ENCODE measurements at places on chromosomes 3 and 15.

DNA sequence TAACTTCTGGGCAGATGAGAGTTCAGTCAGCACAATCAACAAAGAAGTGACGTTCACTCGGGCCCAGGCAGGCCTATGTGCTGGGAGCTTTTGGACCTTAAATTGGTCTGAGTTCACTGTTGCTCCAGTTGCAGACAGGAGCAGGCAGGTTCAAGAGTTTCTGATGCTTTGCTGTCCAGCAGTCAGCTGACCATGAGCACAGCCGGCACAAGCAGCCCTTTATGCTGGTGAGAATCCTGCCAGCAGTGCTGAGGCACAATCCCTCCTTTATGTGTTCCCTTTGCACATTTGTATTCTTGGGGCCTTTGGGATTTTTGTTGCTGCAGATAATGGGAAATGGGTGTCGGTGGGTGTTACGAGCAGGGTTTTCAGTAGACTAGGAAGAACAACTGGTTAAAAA, 81.2 kb upstream of the GOLGA8J start:
- no peak for DNase-seq

DNA sequence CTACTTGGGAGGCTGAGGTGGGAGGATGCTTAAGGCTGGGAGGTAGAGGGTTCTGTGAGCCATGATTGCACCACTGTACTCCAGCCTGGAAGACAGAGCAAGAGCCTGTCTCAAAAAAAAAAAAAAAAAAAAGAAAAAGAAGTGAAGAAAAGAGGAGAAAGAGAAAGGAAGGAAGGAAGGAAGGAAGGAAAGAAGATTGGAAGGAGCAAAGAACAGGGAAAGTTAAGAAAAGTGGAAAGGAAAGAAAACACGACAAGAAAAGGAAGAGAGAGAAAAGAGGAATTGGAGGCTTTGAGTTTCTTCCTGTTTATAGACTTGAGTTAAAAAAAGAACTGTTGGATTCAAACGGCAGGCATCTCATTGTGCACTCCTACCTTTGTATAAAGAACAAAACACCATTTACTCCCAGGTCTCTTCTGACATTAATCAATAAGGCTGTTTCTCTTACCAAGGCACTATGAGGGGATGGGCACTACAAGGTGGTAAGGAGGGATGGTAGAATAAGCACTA, 73.5 kb downstream of the EDEM1 start:
- no peak for DNase-seq

DNA sequence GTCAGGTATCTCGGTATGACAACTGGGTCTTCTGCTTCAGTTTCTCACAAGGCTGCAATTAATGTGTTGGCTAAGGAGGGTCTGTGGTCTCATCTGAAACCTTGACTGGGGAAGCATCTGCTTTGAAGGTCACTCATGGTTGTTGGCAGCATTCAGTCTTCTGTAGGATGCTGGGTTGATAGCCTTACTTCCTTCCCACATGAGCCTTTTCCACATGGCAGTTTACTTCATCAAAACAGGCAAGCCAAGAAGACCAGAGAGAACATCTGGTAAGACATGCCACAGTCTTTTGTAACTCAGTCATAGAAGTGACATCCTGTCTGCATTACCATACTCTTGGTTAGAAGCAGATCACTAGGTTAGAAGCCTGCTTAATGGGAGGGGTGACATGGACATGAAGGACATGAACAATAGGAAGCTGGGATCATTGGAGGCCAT, 49.5 kb downstream of the CMC1 start:
- no peak for DNase-seq

- no peak for DNase-seq
These were observed 25.0 kb upstream of the CYP11A1 start for GRCh38 chr15:74392451-74392830.

DNA sequence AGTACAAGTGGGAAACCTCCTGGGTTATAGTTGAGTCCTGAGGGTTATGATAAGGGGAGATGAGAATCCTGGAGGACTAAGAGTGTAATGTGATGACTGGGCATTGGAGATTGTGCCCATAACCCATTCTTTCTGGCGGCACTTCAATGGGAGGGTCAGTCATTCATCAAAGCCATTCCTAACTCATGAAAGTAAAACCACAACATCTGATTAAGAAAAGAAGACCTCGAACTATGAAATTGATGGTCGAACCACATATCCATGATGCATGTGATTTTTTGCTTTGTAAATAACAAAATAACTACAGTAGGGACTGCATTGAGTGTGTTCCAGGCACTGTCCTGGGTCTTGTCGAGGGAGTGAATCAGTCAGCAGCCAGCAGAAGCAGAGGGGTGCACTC, 215.1 kb downstream of the SHQ1 start:
- DNase-seq = no peak

- DNase-seq = no peak
These were observed 205.3 kb downstream of the ZIC4 start for GRCh38 chr3:147201086-147201485.

DNA sequence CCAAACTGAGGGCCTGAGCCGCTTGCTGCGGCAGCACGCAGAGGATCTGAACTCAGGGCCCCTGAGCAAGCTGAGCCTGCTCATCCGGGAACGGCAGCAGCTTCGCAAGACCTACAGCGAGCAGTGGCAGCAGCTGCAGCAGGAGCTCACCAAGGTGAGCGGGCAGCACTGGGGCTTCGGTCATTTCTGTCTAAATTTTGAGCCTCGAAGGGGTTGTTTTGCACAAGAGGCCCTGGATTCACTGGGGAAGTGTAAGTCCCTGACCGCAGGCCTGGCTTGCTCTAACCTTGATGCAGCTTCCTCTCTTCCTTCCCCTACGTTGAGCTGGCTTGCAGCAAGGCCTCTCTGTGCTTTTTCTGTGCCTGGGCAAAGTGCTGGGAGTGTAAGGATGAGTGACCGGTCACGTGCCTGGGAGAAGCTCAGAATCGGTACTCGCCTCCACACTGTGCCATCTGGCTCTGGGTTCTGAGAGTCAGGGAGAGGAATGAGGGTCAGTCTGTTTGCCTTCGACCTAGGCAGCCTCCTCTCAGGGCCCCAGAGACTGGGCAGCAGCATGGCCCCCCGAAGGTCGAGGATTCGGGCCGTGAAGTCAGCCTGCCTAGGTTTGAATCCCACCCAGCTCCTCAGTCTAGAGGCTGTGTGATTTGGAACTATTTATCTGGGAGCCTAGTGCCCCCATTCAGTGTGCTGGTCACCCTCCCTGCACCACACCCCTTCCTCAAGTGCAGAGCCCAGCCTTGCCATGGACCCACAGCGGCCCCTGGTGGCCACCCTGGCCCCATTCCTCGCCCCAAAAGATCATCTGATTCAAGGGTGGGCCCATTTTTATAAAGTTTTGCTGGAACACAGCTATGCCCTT, 1.4 kb downstream of the FES start:
- peak; percentile 70 for DNase-seq

- DNase-seq = no peak
These were observed 14.7 kb downstream of the MESD start for GRCh38 chr15:80974914-80975313.
